Activated B cell treated with CpG ODN at 0.5 μM for 24 hours (primary cell): ENCODE measurements at places on chromosomes 11 and 22. TPM values are rescaled to one million over a fixed set of nuclear protein-coding genes. Genes with fewer than 3 reads are reported as not detected.

Gene MRPL48
- total RNA-seq, result 38.3 and 40.6 TPM in 2 replicates

- no peak for DNase-seq
Observed at GRCh38 chr11:25441421-25441820, 890.5 kb upstream of the ANO3 start.

- DNase-seq, result no peak
Observed at GRCh38 chr11:78832226-78832947, 257.7 kb upstream of the NARS2 start.

Gene PATE2
- total RNA-seq, result not detected in 2 replicates

- DNase-seq, result no peak
Observed at GRCh38 chr11:95680169-95680929, 109.2 kb downstream of the FAM76B start.
